ENCODE measurements at places on chromosomes 4 and X.

GRCh38 chr4:152091405-152091804 is 330.6 kb upstream of the GATB start:
- no peaks in the 10 kb centered on the region for H3K27me3 ChIP-seq
- H3K4me3 ChIP-seq = no peak overlapping the region
- no peak overlapping the region for H3K27ac ChIP-seq
- H3K4me1 ChIP-seq = no peaks in the 10 kb centered on the region
- H3K36me3 ChIP-seq = no peaks in the 10 kb centered on the region

DNA sequence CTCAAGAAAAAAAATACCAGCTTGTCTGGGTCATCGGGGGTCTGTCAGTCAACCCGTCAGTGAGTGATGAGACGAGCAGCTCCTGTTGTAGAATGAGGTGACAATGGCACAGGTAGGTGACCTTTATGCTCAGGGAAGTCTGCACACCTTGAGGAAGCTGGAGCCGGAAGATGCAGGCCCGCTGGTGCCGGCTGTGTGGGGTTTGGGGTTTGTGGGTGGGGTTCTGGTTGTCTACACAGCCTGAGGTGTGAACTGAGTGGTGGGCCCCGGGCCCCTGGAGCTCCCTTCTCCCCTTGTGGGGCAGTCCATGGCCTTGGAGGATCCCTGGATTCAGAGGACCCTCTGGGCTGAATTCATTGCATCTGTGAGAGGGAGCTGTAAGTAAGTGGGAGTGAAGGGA is 75.5 kb downstream of the SORCS2 start:
- no peaks in the 10 kb centered on the region for H3K4me1 ChIP-seq
- DNase-seq = no peak
- no peak overlapping the region for H3K4me3 ChIP-seq
- H3K27me3 ChIP-seq = no peaks in the 10 kb centered on the region
- no peak overlapping the region for H3K27ac ChIP-seq
- H3K36me3 ChIP-seq = no peaks in the 10 kb centered on the region

- H3K27me3 ChIP-seq = no peaks in the 10 kb centered on the region
- no peak overlapping the region for H3K4me3 ChIP-seq
- no peaks in the 10 kb centered on the region for H3K4me1 ChIP-seq
- DNase-seq = no peak
- H3K36me3 ChIP-seq = no peaks in the 10 kb centered on the region
Observed at GRCh38 chrX:73758250-73758649, 195.3 kb downstream of the CHIC1 start.

DNA sequence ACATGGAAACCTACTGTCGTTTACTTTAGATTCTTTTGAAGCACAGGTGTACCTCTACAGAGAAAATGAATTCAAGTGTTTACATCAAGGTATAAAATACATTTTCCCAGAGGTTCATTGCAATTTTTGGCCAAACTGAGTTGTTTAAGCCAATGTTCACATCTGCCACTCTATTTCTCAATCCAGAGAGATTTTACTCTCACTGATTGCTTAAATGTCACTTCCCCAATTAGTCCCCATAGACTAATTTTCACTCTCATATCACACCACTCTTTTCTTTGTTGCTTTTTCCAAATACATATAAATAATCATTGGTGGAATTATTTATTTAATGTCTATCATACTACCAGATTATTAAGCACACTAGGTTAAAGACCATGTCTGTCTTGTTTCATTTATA is 271.8 kb downstream of the PPP3CA start:
- H3K27ac ChIP-seq = no peak overlapping the region
- no peaks in the 10 kb centered on the region for H3K27me3 ChIP-seq
- no peak overlapping the region for H3K4me3 ChIP-seq
- no peaks in the 10 kb centered on the region for H3K36me3 ChIP-seq
- no peak for DNase-seq
- no peaks in the 10 kb centered on the region for H3K4me1 ChIP-seq

DNA sequence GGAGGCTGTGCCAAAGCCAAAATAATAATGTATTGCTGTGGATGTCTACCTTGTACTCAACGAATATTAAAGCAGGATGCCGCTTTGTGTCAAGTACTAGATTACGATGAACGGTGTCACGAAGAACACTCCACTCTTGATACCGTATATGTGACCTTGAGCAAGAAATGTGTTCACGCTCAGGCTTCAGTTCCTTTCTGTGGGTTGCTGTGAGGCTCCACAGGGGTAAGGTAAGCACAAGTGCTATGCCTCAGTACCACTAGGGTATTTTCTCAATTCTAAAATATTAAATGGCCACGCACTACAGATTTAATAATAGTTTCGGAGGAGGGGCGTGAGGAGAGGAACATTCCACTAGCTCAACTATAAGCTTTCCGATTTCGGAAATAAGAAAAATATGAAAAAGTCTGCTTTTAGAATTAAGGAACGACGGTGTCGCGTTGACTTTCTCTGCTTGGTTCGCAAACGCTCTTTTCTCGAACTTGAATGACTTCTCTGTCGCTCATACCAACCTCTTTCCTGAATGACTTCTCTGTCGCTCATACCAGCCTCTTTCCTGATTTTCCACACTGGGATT is 607 bp upstream of the SCOC start:
- no peaks in the 10 kb centered on the region for H3K36me3 ChIP-seq
- H3K4me3 ChIP-seq = peak overlapping the region; percentile 85
- H3K27me3 ChIP-seq = no peaks in the 10 kb centered on the region
- peaks cover 43% of the 10 kb centered on the region for H3K4me1 ChIP-seq

GRCh38 chrX:150463566-150463965 is 100.4 kb downstream of the MAMLD1 start:
- H3K36me3 ChIP-seq = no peaks in the 10 kb centered on the region
- no peak overlapping the region for H3K27ac ChIP-seq
- no peak overlapping the region for H3K4me3 ChIP-seq
- no peaks in the 10 kb centered on the region for H3K27me3 ChIP-seq
- H3K4me1 ChIP-seq = no peaks in the 10 kb centered on the region
- no peak for DNase-seq

DNA sequence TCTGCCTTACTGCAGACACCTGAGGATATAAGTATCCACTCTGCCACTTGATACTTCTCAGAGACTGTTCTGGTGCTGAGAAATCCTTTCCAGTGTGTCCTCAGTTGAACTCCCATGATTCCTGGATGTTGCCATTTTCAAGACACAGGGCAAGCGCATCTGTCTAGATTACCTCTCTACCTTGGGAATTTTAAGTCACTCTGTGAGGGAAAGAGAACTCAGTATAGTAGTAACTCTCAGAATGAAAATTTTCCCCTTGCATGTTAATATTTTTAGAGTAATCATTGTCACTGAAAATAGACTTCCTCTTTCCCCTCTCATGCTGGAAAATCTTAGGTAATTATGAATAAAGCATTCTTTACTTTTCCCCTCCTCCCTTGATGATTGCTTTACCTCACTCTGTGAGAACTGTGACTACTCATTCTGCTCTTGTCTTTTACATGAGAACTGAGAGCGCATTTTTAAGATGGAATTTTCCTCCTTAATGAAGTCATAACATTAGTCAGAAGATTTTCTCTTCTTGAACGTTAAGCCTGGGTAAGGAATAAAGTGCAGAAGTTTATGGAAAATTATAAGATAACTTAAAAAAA is 45.0 kb downstream of the TET2 start:
- no peak for DNase-seq
- H3K4me1 ChIP-seq = peaks cover 46% of the 10 kb centered on the region
- H3K27me3 ChIP-seq = no peaks in the 10 kb centered on the region
- H3K4me3 ChIP-seq = no peak overlapping the region

- no peak for DNase-seq
- no peaks in the 10 kb centered on the region for H3K4me1 ChIP-seq
- no peak overlapping the region for H3K4me3 ChIP-seq
- H3K36me3 ChIP-seq = no peaks in the 10 kb centered on the region
- no peaks in the 10 kb centered on the region for H3K27me3 ChIP-seq
Observed at GRCh38 chr4:22969287-22969896, 276.7 kb downstream of the GBA3 start.

DNA sequence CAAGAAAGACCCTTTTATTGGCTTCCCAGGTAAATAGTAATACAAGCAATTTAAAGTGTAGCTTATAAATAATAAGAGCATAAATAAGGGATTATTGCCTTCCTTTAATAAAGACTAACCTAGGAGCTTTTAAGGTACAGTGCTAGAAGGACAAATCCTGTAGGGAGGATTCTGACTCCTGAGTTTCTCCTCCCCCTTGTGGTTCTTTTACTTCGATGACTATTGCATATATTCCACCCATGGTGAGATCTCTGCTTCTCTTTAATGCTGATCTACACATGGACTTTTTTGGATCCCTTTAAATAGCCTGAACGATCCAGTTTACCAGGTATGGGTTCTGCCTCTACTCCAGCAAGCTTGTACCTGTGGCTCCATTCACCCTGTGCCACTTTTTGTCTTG is 2.5 kb downstream of the GALNT7 start:
- no peak for DNase-seq
- H3K4me1 ChIP-seq = peaks cover 10% of the 10 kb centered on the region
- H3K27ac ChIP-seq = no peak overlapping the region
- no peaks in the 10 kb centered on the region for H3K36me3 ChIP-seq
- H3K27me3 ChIP-seq = no peaks in the 10 kb centered on the region

DNA sequence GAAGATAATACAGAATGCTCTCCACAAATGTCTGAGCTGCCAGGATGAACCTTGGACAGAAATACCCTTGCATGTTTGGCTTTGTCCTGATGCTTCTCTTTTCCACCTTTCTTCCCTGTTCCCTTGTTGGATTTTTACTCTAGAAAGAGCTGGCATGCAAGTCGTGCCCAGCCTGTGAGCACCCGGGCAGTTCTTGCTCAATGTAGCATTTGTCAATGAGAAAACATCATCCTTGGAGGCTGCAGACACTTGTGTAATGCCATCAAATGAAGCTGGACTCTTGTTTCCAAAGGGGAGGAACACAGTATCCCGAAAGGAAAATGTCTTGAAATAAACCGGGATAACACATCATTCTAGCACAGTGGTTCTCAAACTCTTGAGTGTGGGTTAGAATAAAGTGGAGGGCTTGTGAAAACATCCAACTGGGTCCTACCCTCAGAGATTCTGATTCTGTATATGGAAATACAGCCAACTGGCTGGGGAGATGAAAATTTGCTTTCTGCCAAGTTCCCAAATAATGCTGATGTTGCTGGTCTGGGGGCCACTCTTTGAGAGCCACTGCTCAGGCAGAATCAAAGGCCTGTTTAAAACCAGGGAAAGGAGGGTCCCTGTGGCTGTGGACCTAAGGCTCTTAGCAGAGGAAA is 237.2 kb downstream of the SPATA18 start:
- no peak for DNase-seq
- H3K4me3 ChIP-seq = no peak overlapping the region
- no peaks in the 10 kb centered on the region for H3K4me1 ChIP-seq
- no peaks in the 10 kb centered on the region for H3K36me3 ChIP-seq

DNA sequence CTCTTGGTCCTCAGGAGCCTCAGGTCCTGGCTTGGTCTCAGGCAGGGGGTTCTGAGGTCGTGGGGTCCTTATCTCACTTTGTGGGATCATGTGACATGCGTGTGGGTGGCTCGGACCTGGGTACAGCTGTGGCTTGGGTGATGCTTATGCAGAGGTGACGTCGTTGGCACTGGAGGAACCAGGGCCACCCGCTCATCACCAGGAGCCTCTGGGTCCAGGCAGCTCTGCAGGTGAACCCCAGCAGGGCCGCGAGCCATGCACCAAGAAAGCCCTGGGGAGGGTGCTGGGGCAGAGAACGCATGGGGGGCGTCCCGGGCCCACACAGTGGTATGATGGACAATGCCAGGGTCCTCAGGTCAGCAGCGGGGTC is 8.7 kb downstream of the ATP5ME start:
- H3K4me1 ChIP-seq = peaks cover 17% of the 10 kb centered on the region
- H3K27me3 ChIP-seq = no peaks in the 10 kb centered on the region
- DNase-seq = no peak
- H3K36me3 ChIP-seq = no peaks in the 10 kb centered on the region
- no peak overlapping the region for H3K4me3 ChIP-seq

DNA sequence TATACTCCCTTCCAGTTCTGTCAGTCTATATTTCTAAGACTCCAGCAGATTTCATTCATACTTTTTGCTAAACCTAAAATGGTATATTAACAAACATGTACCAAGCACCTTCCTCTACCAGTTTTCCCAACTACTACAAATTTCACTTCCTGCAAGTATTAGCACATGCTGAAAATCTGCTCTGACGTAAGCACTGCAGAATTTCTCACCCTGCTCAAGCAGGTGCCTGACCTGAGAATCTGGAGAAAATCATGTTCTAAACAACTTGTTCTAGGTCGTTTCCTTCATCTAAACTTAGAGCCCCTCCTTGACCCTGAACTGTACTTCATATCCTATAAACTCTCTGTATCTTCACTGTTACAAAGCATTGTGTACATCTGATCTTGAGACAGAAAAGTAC is 380.7 kb upstream of the NOCT start:
- H3K4me1 ChIP-seq = no peaks in the 10 kb centered on the region
- no peak for DNase-seq
- H3K27me3 ChIP-seq = no peaks in the 10 kb centered on the region

DNA sequence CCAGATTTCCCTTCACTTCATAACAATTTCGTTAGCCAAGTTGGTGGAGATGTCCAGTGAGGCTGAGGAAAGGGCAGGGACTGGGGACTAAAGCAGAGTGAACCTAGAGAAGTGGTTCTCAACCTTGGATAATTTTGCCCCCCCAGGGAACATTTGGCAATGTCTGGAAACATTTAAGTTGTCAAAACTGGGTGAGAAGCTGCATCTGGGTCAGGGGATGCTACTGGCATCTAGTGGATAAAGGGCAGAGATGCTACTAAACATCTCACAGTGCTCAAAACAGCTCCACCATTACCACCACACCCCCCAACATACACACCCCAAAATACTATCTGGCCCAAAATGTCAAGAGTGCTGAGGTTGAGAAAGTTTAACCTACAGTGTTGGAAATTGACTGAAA is 32.0 kb upstream of the FGF16 start:
- no peak for DNase-seq
- H3K27ac ChIP-seq = no peak overlapping the region
- no peaks in the 10 kb centered on the region for H3K36me3 ChIP-seq

GRCh38 chr4:186030399-186030775 is 38.6 kb upstream of the TLR3 start:
- H3K36me3 ChIP-seq = no peaks in the 10 kb centered on the region
- peaks cover 32% of the 10 kb centered on the region for H3K4me1 ChIP-seq
- DNase-seq = no peak
- no peaks in the 10 kb centered on the region for H3K27me3 ChIP-seq

DNA sequence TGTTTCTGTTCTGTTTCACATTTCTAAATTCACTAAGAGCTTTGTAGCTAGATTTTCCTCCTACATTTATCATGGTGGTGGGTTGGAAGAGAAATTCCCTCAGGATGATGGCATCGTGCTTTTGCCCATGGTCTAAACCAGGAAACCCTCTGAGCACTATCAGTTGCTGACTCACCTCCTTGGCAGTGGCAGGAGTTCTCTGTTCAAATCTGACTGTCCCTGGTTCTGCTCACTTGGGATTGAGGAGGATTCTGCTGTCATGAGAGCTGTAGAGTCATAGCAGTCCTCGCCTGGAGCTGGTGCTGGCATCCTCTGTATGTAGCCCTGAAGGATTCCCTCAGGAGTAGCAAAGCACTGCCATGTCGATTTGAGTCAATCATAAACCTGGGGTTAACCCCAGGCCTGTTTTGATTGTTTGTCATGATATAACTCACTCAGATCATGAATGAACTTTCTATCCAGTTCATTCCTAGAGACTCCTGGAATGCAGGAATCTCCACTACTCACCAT is 9.4 kb downstream of the TEX13A start:
- H3K4me3 ChIP-seq = no peak overlapping the region
- H3K27me3 ChIP-seq = no peaks in the 10 kb centered on the region
- no peaks in the 10 kb centered on the region for H3K4me1 ChIP-seq
- DNase-seq = no peak
- no peak overlapping the region for H3K27ac ChIP-seq

- DNase-seq = no peak
- no peak overlapping the region for H3K27ac ChIP-seq
- H3K27me3 ChIP-seq = no peaks in the 10 kb centered on the region
- H3K36me3 ChIP-seq = no peaks in the 10 kb centered on the region
Observed at GRCh38 chr4:151442002-151442401, 33.0 kb downstream of the FHIP1A start.

Measured in vagina (tissue), 2 donors.